ENCODE measurements at places on chromosomes 16 and 17.

DNA sequence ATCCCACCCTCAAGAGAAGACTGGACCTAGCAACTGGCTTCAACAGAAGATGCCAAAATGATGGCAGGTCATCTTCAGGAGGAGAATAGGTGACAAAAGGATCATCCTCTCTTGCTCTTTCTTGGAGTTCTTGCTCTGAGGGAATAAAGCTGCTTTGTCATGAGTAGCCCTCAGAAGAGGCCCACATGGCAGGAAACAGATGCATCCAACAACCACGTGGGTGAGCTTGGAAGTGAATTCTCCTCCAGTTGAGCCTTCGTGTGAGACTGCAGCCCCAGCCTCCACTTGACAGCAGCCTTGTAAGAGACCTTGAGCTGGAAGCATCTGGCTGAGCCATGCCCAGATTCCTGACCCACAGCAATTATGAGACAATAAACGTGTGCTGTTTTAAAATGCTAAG is 87.5 kb downstream of the DYNLRB2 start:
- no peak for DNase-seq

DNA sequence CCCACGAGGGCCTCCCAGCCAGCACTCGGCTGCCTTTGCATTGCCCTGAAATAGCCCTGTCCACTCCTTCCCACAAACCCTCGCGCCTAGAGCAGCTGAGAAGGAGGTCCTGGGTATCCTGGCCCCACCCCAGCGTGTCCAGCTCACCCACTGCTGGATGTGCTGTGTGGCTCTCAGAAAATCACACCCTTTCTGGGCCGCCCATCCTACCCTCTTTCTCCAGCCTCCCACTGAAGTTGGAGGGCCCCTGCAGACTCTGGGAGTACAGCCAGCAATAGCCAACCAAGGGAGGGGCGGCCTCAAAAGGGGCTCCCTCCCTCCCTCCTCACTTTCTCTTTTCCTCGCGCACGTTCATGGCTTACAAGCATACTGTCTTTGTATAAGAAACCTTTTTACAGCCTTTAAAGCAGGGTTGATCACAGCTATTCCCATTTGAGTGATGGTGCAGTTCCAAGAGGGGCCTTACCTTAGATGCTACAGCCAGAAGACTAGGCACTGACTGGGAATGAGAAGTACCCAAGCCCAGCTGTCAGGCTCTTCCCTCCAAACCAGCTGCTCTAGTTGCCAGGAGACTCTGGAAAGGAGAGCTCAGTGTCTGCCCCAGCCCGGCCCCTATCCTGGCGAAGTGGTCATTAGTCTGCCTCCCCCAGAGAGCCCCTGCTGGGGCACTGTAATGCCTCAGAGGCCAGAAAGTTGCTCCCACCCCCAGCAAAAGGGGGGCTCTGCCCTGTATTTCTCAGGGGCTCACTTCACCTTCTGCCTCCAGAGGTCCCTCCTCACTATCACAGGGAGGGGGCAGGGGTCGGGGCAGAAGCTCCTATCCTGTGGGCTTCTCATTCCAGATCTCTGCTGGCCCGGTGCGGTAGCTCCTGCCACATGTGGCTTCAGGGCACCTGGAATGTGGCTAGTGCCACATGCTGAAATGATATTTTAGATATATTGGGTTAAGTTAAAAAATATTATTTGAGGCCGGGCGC is 38.1 kb downstream of the DCAKD start:
- no peak for DNase-seq

DNA sequence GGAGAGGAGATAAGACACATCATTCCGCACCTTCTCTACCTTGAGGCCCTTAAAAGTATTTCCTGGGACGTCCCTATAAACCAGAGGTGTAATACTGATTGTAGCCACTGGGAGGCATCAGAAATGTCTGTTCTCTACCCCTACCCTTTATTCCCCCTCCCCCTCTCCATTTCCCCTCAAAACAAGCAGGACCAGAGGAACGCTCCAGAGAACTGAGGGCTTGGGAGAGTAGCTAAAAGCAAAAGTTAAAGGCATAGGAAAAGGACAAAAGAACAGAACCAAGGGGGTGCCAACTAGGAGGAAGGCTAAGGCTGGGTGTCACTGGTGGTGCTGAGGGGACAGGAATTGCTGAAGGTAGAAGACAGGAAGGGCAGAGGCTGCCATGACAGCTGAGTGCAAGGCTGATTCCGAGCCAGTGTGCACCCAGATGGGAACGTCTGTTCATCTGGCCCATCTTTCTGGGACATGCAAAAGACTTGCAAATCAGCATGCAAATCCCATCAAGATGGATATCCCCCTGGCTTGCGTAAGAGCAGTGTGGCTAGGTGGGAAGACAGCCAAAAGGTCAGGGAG is 6.7 kb downstream of the CAMTA2 start:
- peak; percentile 8 for DNase-seq

DNA sequence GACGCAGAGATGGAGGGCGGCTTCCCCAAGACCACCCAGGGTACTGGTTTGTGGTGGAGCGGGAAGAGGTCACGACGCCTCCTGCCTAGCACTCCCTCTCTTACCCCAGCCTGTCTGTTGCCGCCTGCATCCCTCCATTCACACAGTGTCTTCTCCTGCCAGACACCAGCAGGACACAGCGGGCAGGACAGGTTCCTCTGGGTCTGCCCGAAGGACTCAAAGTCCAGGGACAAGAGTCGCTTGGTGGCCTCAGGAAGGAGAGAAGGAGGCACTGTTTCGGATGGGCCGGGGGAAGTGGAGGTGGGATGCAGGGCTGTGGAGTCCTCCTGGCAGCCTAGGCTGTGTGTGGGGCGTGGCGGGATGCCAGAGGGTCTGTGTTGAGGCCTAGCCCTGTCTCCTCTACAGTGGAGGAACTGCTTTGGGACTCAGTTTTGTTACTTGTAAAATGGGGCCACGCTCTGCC is 19.6 kb upstream of the TNS4 start:
- DNase-seq: no peak

- no peak for DNase-seq
Measured at GRCh38 chr17:82267575-82268379, 5.7 kb downstream of the CSNK1D start.

GRCh38 chr16:86628614-86629013 is 50.3 kb downstream of the FOXL1 start:
- DNase-seq: no peak

- no peak for DNase-seq
Measured at GRCh38 chr16:2609827-2610470, 72.1 kb downstream of the PDPK1 start.

DNA sequence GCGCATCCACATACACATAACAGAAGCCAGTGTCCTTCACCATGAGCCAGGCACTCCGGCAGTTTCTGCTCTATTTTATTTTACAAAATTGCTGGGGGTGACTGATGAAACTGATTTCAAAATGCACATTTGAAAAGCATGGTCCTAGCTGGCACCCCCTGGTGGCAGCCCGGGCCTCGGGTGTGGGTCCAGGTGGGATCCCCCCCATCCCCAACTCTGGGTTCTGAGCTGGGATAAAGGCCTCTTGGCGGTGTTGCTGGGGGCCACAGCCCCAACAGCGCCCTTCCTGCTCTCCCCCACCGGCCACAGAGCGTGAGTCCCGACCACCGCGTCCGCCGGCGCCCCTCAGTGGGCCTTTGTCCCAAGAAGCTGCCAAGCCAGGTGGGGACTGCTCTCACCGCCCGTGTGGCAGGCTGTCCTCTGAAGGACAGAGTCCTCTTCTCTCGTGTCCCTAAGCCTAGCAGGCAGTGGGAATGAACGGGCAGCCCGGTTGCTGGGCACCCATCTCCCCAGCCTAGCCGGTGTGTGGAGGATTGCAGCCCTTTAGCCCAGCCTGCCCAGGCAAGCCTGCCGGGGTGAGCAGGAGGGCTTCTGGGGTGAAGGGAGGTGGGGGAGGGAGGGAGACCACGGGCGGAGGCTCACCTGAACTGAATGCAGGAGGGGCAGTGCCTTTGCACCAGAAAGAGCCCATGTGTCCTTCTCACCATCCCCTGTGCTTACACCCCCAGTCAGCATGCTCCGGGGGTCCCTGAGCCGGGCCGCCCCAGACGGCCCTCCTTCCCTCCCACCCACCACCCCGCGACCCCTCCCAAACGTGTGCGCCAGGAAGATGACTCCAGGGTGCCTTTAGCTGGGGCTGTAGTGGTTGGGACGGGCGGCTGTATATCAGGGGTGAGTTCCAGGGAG is 898 bp downstream of the SNAI3 start:
- no peak for DNase-seq

DNA sequence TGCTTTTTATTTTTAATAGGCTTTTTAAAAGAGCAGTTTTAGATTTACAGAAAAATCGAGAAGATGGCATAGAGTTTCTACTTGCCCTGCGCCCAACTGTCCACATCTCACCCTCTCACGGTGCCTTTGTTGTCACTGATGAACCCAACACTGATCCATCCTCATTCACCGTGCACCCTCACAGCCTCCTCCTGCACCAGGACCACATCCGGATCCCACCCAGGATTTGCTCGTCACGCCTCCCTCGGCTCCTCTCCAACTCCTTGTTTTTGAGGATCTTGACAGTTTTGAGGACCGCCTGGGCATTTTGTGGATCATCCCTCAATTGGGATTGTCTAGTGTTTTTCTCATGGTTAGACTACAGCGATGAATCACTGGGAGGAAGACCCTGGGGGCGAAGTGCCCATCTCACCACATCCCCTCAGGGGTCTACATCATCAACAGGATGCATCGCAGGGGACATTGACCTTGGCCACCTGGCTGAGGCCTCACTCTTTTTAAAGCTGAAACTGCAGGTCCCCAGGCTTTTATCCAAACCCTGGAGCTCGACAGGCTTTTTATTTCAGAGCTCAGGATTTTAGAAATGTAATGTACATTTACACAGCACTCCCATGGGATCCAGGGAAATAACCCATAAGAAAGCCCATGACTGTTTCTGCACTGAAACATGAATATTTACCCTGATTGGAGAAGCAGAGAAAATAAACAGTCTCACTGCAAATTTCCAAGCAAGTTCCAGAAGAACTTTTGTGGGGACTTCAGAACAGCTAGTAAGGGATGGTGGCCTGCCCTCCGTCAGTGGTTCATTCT is 71.8 kb upstream of the ZNF469 start:
- DNase-seq: no peak

DNA sequence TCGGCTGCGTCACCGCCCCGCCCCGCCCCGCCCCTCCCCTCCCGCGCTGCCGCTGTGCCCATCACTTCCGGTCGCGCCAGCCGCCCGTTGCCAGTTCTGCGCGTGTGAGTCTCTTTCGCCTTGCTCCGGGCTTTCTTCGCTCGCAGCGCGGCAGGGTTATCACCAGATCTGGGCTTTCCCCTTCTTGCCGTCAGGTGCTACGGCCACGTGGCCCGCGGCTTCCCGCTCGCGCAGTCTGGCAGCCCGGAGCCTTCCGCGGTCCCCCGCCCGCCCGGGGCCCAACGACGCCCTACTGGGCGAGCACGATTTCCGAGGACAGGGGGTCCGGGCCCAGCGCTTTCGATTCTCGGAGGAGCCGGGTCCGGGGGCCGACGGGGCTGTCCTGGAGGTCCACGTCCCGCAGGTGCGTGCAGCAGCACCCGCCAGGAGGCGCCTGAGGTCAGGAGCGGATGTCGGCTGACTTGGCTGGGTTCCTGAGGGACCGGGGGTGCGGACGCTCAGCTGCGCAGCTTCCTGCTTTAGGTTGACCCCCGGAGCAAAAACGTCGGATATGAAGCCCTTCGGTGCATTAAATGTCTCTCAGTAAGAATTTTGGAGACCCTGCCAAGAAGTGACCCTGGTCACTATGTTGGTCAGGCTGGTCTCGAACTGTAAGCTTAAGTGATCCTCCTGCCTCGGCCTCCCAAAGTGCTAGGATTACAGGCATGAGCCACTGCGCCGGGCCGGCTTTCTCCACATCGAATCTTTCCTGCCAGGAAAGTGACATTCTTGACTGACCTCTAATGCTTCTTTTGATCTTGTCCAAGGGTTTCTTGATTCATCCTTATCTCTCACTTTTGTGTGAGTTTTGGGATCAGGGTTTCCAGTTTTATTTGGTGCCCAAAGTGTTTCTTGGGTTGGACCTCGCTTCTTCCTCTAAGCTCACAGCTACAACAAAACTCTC is at the start of gene METTL23:
Gene METTL23, plus strand, starts transcription at position 64 of the 943 bp plus-strand sequence. CDS start 2,872 bp downstream, outside the sequence.
- DNase-seq: peak; percentile 68

GRCh38 chr17:79730437-79730768 is 340 bp upstream of the ENPP7 start:
- DNase-seq: no peak

DNA sequence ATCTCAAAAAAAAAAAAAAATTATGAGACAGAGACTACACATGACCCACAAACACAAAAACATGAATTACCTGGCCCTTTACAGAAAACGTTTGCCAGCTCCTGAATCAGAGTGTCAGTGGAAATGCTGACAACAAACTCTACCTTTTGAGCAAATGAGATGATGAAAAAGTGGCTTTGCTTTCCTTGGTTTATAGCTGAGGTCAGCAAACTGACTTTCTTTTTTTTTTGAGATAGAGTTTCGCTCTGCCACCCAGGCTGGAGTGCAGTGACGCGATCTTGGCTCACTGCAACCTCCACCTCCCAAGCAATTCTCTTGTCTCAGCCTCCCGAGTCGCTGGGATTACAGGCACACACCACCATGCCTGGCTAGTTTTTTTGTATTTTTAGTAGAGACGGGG is 46.3 kb downstream of the ZCCHC14 start:
- no peak for DNase-seq

GRCh38 chr17:45170931-45171337 is 9.3 kb downstream of the HEXIM2 start:
- DNase-seq: no peak

- DNase-seq: no peak
Measured at GRCh38 chr16:4323845-4324488, 8.1 kb downstream of the GLIS2 start.

DNA sequence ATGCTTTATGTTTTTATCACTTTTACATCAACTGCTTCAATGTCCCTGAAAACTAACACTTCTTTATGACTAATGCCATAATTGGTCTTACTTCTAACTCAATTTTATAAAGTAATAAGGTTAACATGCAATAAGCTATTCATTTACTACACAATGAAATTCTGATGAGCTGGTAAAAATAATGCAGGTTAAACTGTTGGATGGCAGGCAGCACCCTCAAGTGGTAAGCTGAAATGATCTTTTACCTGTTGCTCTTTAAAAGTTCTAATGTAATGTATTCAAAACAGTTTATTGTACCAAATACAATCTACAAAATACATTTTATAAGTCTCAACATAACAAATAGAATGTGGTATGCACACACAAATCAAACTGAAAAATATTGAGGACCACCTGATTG is 1280.3 kb downstream of the CDH8 start:
- DNase-seq: no peak

GRCh38 chr17:68660302-68660701 is 59.1 kb upstream of the FAM20A start:
- no peak for DNase-seq

DNA sequence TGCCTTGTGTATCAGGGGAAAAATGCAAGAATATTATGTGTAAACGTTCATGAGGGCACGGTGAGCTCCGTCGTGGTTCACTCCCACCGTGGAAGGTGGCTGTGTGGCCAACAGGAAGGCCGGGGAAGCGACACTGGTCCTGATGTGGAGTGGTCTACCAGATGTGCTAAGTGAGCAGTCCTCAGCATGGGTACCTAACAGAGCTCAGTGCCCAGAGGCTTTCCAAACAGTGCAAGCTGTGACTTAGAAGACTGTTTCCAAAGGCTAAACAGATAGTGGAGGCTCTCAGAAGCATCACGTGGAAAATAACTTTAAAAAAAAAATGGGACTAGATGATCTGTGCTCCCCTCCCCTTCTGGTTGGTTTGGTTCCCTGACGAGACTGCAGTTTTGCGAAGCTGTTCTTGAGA is 199.3 kb upstream of the CHMP6 start:
- no peak for DNase-seq

All from NCI-H2029 (cell line).